ENCODE measurements at places on chromosomes 16 and 17.

GRCh38 chr17:67509390-67510287, 132.6 kb downstream of the PITPNC1 start:
- DNase-seq, result no peak

- DNase-seq, result no peak
Observed at GRCh38 chr17:51434434-51435170, 174.3 kb downstream of the UTP18 start.

DNA sequence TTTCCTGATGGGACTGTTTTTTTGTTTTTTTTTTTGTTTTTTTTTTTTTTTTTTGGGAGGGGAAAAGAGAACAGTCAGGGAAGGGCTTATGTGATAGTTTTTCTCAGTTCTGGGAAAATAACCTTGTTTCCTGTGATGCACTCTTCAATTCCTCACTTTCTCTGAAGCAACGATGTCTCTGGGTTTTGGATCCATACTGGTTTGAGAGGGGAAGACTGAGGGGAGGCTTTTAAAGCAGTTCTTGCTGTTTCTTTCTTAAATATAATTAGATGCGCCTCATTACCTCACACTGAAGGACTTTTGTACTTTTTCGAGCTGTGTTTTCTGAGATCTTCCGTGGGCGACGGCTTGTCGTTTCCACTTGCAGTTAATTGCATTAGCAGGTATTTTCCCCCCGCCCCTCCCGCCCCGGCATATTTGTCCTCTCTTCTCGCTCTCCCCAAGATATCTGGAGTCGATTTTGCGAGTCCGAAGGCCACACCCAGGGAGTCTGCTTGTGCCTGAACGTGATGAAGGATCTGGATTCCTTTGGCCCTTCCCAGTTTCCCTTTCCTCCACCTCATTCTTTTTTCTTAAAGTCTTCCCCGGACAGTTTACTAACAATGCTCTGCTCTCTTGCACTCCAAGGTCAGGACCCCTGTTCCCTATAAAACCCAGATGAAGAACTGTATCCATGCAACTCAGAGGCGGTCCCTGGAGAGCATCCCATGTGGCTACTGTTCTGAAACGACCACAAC, 125.2 kb upstream of the ZFHX3 start:
- no peak for DNase-seq

- DNase-seq, result no peak
Observed at GRCh38 chr16:78866521-78866920, 734.0 kb downstream of the MAF start.

DNA sequence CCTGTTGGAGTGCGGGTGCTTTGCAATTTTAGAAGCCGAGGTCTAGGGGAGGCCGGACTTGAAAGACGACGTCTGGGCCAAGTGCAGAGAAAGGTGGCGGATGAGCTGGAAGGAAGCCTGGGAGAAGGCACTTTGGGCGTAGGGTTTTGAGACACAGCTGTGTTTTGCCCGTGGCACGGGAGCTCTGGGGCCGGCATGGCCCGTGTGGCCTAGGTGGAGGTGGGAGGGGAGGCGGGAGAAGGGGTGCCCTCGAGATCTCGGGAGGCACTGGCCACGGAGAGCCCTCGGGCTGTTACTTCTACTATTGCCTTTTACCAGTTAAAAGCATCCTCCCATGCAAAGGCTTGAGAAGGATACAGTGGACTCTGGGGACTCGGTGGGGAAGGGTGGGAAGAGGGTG, 161.9 kb downstream of the FOXL1 start:
- DNase-seq, result no peak

- no peak for DNase-seq
Observed at GRCh38 chr17:14901376-14901775, 363.8 kb downstream of the PMP22 start.

DNA sequence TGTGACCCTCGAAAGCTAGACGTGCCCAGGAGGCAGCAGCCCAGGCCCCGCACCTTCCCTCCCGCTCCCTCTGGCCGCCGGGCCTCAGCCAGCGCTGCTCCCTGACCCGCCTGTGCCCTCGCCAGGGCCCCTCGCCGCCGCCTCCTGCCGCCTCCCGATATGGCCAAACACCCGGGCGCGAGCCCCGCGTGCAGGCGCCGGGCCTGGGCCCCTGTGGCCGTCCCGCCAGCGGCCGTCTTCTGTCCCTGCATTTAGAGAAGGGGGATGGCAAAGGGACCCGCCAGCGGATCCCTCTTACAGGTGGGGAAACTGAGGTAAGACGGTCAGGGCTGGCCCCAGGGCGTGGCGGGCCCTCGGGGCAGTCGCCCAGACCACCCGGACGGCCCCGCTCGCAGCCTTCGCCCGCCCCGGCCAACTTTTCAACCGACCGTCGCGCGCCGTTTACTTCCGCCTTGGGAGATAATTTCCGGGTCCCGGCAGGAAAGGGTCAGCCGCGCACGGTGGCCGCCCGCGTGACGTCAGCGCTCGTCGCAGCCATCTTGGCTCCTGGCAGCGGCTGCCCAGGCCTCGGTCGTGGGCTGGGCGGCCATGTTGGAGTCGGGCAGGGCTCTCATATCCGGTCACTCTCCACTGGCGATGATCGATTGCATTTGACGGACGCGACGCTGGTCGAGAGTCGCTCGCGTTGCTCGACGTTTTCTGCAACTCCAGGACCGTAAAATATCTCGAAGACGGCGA, 7.0 kb upstream of the GNG13 start:
- DNase-seq, result peak; percentile 72

DNA sequence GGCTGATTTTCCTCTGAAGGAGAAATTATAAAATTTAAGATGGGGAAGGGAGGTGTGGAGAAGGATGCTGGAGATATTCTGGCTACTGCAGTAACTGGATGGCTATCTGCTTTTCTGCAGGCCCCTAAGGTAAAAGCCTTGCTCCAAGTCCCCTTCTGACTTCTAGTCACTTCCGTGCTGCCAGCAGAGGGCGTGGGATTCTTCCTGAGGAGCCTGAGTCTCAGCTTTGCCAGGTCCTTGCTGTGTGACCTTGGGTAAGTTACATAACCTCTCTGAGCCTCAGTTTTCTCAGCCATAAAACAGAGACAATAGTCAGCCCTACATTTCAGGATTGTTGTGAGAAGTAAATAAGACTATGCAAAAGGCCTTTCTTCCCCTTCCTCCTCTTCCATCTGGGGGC, 24.3 kb upstream of the TMEM220 start:
- no peak for DNase-seq

- DNase-seq, result no peak
Observed at GRCh38 chr17:49508061-49508865, 13.2 kb downstream of the NGFR start.

DNA sequence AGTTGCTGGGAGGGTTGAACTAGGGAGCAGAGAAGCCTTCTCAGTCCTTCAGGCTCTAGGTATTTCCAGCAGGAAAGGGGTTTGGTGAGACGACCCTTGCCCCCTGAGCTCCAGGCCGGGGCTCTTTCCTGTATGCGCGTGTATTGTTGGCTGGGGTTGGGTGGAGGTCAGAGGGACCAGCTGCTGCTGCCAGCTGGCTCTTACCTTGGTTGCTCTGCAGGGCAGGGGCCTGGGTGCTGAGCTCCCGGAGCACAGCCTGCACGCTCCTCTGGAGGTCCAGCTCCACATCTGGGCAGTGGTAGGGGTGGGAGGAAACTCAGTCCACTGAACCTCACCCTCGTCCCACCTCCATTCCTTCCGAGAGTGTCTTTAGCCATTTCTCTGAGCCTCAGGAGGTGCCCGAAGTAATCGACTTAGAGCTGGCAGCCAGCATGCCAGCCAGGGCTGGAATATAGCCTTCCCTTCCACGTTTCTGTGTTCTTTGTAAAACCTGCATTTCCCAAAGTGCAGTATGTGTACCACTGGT, 28.0 kb downstream of the PIK3R6 start:
- DNase-seq, result no peak

DNA sequence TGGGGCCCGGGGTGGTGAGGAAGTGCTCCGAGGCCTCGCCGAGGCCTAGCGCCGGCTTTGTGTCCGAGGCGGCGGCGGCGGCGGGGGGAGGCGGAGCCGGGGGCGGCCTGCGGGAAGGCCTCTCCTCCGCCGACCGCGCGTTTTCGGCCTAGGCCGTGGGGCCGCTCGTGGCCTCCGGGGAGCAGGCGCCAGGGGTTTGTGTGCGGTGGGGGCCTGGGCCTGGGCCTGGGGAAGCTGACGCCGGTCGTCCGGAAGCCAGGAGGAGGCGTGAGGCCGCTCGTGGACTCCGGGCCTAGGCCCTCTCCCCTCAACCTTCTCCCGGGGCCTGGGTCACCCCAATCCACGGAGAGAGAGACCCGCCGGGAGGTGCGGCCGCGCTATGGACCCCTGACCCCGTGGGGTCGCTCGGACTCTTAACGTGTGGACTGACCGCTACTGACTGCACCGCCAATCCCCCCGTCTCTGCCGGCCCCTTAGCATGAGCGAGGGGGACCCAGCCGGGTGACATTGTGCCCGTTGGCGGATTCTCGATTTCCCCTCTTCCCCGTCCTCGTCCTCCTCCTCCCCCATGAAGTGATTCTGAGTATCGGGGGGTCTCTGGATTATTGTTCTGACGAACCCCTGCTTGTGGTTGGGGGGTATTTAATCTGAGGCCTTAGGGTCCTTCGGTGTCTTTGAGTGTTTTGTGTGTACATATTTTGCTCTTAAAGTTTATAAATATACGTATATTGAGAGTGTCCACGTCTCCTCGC, 660 bp downstream of the RBBP6 start:
- DNase-seq, result peak; percentile 30

- no peak for DNase-seq
Observed at GRCh38 chr17:29138971-29139691, 41.1 kb downstream of the MYO18A start.

DNA sequence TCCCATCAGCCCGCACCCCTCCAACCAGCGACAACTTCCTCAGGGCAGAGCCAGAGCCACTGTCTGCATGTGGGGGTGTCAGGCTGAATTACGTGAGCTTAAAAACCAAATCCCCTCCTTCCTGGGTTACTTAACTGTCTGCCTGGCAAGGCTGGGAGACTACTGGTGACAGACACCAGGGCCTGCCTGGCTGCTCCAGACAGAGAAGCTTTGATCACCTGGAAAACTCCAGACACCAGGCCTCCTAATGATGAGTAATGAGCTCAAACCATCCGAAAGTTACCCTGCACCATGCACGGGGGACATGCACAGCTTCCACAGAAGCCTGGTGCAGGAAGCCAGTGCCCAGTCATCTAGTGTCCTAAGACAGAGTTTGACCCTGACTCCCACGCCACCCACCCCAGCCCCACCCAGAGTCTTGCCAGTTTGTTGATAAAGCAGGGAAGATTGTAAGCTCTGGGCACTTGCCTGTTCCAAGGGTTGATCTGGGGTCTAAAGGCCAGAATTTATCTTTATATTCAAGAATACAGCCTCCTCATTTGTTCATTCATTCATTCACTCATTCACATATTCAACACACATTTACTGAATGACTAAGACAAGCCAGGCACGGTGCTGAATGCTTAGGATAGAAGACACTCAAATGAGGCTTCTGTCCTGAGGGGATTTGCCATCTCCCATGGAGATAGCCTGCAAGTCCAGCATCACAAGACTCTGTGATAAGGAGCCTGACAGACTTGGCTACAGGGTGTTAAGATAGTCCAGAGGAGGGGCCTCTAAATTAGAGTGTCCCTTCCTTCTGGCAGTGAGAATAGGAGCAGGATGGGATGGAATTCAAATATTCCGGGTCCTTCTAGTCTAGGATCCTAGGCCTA, 7.2 kb upstream of the CCDC182 start:
- DNase-seq, result no peak

DNA sequence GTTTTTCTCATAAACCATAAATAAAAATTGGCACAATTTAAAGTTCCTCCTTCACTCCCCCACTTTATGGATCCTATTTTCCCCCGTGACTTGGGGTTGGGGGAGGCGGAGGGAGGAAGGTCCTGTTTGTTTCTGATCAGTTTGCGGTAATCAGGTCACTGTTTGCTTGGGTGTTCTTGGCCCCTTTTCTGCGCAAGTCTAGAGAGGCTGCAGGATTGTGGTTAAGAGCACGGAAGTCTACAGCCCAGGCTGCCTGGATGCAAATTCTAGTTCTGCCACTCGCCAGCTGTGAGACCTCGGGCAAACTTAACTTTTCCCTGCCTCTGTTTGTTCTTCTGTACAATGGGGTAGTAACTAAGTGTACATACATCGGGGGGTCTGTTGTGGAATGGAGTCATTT, 12.1 kb downstream of the ATP2C2 start:
- no peak for DNase-seq

DNA sequence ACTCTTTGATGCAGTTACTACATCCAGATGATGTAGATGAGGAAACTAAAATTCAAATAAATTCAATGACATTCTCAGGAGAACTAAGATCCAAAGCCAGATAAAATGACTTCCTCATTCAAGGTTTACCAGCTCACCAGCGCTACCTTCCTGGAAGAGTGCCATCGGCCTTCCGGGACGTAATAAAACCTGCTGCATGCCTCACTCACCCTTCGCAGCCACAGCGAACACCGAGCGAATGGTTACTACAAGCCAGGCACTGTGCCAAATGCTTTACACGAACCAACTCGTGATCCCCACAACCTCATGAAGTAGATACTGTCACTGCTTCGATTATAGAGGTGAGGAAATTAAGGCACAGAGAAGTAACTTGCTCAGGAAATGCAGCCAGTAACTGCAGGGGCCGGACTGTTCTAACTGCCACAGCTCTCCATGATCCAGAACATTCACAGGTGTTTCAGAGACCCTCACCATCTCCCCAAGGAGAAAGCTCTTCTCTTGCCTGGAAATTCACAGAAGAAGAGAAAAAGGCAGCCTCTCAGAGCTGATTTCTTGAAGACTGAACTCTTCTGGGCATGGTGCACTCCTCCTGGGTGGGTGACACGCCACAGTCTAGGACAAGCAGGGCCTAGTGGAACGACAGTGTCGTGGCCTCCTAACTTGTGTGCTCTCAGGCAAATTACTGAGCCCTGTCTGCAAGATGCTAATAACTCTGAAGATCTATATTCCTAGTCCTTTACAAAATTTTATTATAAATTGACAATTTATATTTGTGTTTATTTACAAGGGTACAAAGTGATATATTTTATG, 46.8 kb downstream of the HIC1 start:
- DNase-seq, result peak; percentile 31

- DNase-seq, result no peak
Observed at GRCh38 chr17:73571511-73572130, 72.6 kb downstream of the SDK2 start.

- no peak for DNase-seq
Observed at GRCh38 chr17:28188841-28189263, 130.1 kb upstream of the TMEM97 start.

- DNase-seq, result no peak
Observed at GRCh38 chr16:57611706-57612105, 16.7 kb upstream of the ADGRG1 start.

DNA sequence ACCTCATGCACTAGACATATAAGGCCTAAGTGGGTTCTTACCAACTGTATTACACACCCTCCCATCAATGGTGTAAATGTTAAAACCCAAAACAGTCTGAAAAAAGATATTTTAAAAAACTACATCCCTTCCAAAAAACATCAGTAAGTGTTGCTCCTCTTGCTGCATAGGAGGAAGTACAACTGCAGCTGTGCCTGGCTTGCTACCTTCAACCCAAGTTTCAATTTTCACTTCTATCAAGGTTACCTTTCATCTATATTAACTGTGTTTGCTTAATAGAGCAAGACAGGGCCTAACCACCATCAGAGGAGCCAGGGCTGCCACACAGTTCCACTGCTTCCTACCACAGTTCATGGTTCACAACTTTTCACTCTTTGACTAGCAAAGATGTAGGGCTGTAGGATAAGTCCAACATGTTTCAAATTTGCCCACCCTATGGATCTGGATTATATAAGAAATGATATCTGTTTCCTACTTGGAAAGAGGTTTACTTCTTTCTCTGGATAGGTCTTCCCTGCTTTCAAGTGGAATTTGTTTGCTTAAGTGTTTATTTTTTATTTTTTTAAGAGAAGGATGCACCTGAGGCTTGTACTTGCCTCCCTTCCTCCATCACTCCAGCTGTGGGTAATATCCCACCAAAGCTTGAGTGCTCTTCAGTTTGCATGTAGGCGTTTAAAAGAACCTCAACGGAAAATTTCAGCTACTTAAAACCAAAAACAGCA, 56.7 kb downstream of the GRB7 start:
- DNase-seq, result no peak

- DNase-seq, result no peak
Observed at GRCh38 chr16:58393138-58393504, 850 bp downstream of the GINS3 start.

All from activated T-helper 1 cell treated with Interleukin-2 at 50 U/mL for 16 hours (primary cell).